ENCODE measurements at places on chromosomes 1 and 21.

GRCh38 chr1:59985911-59986515 lies 59.4 kb upstream of the CYP2J2 start:
- DNase-seq = no peak

- no peak for DNase-seq
Observed at GRCh38 chr1:205258261-205258691, 30.5 kb downstream of the TMCC2 start.

- no peak for DNase-seq
Observed at GRCh38 chr1:201633297-201633696, 94.4 kb downstream of the NAV1 start.

DNA sequence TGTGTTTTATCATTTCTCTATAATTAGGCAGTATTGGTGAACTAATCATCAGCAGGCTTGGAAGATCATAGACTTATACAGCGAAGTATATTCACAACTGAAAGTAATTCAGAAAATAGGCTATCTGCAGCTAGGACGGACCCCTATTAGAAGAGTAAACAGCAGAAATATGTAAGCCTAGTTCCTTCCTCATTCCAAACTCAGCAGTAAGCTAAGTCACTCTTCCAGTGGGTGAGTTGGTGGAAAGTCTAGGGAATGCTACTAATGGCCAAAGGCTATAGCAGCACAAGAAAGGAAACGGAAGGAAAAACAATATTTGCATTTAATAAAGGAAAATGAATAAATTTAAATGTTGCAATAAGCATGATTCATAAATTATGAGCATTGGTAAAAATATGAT lies 918.1 kb upstream of the TMPRSS15 start:
- no peak for DNase-seq

DNA sequence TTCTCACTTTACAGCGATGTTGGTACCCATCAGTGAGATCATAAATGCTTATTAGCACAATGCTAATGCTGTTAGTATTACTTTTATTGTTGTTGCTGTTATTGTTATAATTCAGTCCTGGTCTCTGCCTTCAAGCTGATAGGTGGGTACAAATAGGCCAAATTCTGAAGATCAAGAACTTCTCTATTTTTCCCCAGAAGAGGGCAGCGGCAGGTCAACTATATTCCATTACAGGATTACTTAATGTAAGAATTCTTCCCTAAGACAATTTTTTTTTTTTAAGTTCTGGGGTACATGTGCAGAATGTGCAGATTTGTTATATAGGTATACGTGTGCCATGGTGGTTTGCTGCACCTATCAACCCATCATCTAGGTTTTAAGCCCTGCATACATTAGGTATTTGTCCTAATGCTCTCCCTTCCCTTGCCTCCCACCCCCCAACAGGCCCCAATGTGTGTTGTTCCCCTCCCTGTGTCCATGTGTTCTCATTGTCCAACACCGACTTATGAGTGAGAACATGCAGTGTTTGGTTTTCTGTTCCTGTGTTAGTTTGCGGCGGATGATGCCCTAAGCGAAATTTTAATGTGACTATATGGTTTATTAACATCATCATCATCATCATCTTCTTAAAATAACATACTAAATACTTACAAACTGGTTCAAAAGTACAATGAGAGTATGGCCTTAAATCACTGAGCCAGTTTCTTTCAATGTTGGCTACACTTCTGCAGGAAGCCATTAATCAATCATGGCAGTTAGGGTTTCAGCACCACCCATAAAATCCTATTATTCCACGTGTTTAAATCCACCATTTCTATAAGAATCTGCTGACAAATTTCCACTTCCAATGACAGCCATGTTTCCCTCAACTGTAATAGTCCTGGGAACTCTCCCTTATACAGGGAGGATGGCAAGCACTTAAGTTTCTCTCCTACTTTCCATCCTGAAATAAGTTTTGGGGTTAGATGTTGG lies 19.2 kb downstream of the SLC19A2 start:
- DNase-seq = peak; percentile 17

DNA sequence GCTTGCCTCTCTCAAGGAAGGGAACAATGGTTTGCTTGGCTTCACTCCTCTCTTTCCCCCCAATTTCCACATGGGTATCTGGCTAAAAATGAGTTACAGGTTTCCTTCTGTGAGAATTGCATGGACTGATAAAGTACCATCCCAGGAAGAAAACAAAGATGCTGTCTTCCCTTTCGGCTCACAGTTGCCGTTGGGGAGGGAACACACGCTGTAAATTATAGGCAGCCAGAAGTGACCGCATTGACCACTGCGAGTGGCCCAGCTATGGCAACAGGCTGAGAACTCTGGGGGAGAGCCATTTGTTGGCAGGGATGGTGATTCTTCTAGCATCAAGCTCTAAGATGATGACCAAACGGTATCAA lies 2.9 kb downstream of the RUNX1 start:
- no peak for DNase-seq

- DNase-seq = no peak
Observed at GRCh38 chr1:154764773-154765172, 105.3 kb downstream of the KCNN3 start.

GRCh38 chr1:230345139-230345885 lies 80.8 kb downstream of the PGBD5 start:
- DNase-seq = no peak

- DNase-seq = no peak
Observed at GRCh38 chr1:240338837-240339236, 247.2 kb downstream of the FMN2 start.

- DNase-seq = no peak
Observed at GRCh38 chr1:154622503-154623039, 14.6 kb upstream of the ADAR start.

All from NCI-H1105 (cell line).